ENCODE measurements at places on chromosomes 7 and 10. TPM values are rescaled to one million over a fixed set of nuclear protein-coding genes. Genes with fewer than 3 reads are reported as not detected.

DNA sequence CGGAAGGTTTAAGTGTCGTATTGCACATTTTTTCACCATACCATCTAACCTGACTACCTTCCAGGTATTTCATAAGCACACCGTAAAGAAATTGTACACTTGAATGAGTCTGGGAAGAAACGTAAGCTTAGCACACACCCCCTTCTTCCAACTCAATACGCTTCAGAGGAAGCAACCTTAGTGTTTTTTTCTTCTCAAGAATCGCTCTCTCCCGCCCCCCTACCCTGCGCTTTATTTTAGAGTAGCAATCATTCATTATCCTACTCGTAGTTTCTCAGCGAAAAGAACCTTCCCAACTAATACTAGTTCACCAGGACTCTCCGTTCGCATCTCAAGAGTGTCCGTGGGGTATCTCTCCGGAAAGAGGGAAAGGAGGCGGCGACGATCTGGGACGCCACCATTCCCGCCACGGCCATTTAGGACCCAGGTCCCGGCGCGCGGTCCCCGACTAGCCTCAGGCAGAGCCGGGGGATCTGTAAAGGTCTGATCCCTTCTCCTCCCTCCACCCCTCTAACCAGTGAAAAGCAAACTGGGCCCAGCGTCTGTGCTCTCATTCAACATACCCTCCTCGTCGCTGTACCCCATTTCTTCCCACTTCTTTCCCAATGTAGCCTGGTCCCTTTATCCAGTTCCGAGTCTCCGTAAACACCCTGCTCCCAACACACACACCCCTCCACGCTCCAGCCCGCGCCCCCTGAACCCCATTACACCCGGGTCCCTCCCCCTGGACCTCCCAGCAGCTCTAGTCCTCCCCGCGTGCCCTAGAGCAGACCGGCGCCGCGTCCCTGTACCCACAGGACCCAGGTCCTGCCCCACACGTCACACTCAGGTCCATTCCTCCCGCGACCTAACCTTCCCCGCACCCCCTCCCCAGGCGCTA is 16.0 kb downstream of the MYOZ1 start:
- H3K27ac ChIP-seq = peak overlapping the region; percentile 42
- H3K4me3 ChIP-seq = peak overlapping the region; percentile 80
- H3K36me3 ChIP-seq = no peaks in the 10 kb centered on the region
- H3K27me3 ChIP-seq = no peaks in the 10 kb centered on the region
- H3K4me1 ChIP-seq = peaks cover 11% of the 10 kb centered on the region

DNA sequence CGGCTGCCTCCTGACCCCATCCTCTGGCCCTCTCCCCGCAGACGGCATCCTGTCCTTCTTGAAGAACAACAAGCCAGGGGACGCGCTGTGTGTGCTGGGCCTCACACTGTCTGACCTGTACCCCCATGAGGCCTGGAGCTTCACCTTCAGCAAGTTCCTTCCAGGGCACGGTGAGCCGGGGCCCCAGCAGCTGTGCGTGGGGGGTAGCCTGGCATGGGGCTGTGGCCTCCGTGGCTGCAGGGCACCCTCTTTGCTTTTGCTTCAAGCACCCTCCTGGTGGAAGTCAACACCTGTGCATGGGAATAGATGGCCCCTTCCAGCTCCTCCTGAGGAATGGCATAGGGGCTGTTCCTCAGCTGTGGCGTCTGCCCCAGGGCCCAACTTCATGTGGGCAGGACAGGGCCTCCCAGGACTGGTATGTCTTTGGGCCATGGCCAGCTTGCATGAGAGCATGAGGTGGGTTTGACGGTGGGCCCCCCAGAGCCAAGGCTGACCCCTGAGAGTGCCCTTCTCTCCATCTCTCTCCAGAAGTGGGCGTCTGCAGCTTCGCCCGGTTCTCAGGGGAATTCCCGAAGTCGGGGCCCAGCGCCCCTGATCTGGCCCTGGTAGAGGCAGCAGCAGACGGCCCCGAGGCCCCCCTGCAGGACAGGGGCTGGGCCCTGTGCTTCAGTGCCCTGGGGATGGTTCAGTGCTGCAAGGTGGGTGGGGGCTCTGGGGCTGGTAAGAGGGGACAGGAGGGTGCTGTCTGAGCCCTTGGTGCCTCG is 20.7 kb downstream of the AMZ1 start:
- H3K27ac ChIP-seq = peak overlapping the region; percentile 95
- peaks cover 29% of the 10 kb centered on the region for H3K4me1 ChIP-seq
- H3K27me3 ChIP-seq = no peaks in the 10 kb centered on the region
- no peaks in the 10 kb centered on the region for H3K36me3 ChIP-seq
- no peak for DNase-seq

DNA sequence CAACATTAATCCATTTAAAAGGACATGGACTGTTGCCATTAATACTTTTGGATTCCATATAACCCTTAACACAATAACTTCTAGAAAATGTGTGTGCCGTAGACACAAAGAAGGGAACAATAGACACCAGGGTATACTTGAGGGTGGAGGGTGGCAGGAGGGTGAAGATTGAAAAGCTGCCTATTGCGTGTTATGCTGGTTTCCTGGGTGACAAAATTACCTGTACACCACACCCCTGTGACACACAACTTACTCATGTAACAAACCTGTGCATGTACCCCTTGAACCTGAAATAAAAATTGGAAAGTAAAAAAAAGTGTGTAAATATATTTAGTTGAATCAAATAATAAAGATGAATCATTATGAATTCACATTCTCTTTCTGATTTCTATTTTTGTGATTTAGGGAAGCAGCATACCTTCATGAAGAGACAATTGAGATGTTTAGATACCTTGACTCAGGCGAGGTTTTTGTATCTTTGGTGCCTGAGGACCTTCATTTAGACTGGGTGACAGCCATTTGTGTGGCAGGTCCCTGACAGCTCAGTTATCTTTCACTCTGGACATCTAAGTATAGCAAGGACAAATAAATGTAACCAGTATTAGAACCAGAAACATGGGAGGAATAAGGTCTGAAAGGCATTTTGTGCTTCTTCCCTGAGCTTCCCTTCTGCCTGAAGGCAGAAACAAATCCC is 28.7 kb downstream of the GIMAP8 start:
- H3K36me3 ChIP-seq = no peaks in the 10 kb centered on the region
- peaks cover 2% of the 10 kb centered on the region for H3K27me3 ChIP-seq
- no peak overlapping the region for H3K4me3 ChIP-seq

GRCh38 chr10:36147529-36147928 is 505.4 kb upstream of the FZD8 start:
- H3K36me3 ChIP-seq = no peaks in the 10 kb centered on the region
- no peaks in the 10 kb centered on the region for H3K4me1 ChIP-seq
- no peaks in the 10 kb centered on the region for H3K27me3 ChIP-seq
- no peak overlapping the region for H3K27ac ChIP-seq

DNA sequence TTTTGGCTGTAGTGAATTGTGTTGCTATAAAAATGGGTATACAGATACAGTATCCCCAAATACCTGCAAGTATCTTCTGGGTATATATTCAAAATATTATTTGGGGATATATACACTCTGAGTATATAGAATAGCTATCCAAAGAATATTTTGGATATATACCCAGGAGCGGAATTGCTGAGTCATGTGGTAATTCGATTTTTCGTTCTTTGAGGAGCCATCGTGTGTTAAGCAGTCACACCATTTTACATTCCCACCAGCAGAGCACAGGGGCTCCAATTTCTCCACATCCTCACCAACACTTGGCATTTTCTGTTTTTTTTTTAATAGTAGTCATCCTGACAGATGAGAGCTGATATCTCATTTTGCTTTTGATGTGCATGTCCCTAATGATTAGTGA is 61.9 kb downstream of the TEX36 start:
- H3K4me3 ChIP-seq = no peak overlapping the region
- no peak for DNase-seq
- H3K36me3 ChIP-seq = no peaks in the 10 kb centered on the region
- H3K27me3 ChIP-seq = peaks cover 4% of the 10 kb centered on the region
- H3K27ac ChIP-seq = no peak overlapping the region

DNA sequence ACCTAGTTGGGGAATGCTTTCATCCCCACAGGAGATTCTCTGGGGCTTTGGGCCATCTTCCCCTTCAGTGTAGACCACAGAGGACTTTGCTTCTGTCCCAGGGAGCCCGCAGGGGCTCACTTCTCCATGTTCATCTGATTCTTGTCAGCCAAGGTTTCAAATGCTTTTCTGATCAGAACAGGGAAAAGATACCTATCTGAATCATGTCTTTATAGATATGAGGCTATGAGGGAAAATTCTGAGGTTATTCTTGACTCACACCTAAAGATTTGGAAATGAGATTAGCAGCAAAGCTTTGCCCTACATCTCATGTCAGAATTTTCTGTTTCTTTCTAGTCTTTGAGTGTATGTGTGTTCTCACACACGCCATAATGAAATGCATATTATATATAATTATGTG is 53.3 kb downstream of the FIGNL1 start:
- H3K4me1 ChIP-seq = peaks cover 76% of the 10 kb centered on the region
- no peaks in the 10 kb centered on the region for H3K27me3 ChIP-seq
- peak overlapping the region; percentile 86 for H3K27ac ChIP-seq
- H3K4me3 ChIP-seq = peak overlapping the region; percentile 8
- peaks cover 6% of the 10 kb centered on the region for H3K36me3 ChIP-seq
- DNase-seq = peak; percentile 34

DNA sequence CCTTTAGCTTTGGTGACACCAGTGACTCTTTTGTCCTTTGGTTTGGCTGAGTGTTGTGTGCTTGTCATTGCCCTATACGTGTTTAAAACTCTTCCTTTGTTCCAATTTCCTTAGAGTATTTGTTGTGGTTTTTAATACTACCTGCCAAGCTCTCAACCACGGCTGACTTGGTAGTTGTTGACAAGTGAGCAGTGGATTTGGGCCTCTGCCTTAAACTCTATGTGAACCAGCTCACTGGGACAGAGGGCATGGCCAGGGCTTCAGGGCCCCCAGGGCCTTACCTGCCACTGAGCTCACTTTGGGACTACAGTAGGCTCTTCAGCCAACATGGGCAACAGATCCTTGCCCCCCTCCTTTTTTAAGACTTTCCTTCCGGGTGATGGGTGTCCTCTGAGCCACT is 9.6 kb upstream of the DMBT1 start:
- H3K27ac ChIP-seq = no peak overlapping the region
- H3K27me3 ChIP-seq = no peaks in the 10 kb centered on the region
- no peaks in the 10 kb centered on the region for H3K4me1 ChIP-seq
- no peaks in the 10 kb centered on the region for H3K36me3 ChIP-seq
- no peak for DNase-seq
- no peak overlapping the region for H3K4me3 ChIP-seq

DNA sequence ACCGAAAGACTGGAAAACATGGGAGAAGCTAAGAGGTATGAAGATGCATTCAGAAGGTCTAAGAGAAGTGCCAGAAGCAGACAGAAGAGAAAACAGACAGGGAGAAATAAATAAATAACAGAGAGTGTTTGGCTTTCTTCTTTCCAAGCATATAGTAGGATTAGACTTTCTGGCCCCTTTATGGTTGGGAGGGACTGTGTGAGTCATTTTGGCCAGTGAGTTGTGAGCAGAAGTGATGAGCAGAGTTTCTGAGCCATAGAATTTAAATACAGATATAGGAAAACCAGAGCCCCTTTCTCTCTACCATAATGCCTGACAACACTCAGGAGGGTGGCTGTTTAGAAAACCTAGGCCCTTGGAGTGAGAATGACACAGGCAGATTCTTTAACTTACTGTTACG is 171.0 kb downstream of the PPP1R17 start:
- H3K27ac ChIP-seq = no peak overlapping the region
- H3K4me3 ChIP-seq = no peak overlapping the region
- H3K4me1 ChIP-seq = no peaks in the 10 kb centered on the region

DNA sequence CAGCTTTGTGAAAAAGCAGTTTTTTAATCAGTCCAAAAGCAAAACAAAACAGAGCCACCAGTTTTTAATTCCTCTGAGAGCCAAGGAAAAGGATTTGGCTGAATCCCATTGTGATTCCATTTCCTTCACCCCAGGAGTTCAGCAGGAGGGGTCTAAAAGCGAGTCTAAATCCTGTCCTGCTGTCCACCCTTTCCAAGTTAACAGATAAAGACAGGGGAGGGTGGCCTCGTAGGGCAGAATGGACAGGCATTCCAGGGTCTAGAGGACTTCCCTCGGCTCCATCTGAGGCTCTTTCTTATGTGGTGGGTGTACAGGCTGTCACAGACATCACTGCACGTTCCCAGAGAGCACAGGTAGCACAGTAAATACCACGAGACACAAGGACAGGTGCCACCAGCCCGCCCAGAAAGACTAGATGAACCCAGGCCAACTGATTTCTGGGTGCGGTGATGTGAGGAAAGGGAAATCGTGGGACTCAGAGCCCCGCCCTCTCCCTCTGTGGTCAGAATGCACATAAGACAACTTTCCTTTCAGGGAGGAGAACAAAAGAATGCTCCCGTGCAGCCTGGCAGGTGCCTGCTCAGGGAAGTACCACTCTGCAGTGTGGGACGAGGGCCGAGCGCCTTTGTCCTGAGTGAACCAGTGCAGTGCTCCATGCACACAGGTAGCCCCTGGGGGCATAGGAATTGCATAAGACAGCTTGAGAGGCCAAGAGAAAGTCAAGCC is 119.7 kb downstream of the ABLIM1 start:
- H3K4me3 ChIP-seq = no peak overlapping the region
- peak overlapping the region; percentile 30 for H3K27ac ChIP-seq
- H3K36me3 ChIP-seq = no peaks in the 10 kb centered on the region
- DNase-seq = peak; percentile 42
- peaks cover 46% of the 10 kb centered on the region for H3K4me1 ChIP-seq
- H3K27me3 ChIP-seq = no peaks in the 10 kb centered on the region

DNA sequence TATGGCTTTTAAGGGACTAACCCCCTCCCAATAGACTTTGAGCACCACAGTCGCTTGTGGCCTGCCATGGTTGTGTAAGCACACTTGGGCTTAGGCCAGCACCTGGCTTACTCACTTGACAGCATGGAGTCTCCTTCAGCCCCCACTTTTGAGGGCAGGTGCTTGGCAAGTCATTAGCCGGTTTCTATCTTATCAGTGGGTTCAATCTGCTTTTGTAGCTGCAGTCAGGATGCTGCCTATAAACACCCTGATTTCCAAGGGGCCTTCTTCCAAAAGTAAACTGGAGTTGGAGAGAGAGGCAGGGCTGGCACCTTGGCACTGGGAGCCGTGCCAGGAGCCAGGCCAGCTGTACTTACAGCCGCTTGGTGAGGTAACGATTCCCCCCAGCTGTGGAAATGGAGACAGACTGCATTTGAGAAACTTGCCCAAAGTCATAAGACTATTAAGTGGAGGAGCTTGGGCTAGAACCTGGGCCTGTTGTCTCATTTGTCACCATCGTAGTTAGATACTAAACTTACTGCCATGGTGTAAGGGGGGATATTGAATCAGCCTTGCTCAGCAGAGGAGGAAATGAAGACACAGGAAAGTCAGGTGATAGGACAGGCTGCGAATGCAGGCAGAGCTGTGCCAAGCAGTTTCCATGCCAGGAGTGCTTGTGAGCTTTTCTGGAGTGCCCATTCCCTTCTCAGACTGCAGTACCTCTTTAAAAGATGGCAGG is 92.2 kb upstream of the EFCAB10 start:
- peaks cover 2% of the 10 kb centered on the region for H3K36me3 ChIP-seq
- H3K4me1 ChIP-seq = peaks cover 38% of the 10 kb centered on the region
- H3K4me3 ChIP-seq = no peak overlapping the region
- peak overlapping the region; percentile 10 for H3K27ac ChIP-seq
- no peaks in the 10 kb centered on the region for H3K27me3 ChIP-seq
- no peak for DNase-seq

GRCh38 chr7:94344826-94345225 is 49.9 kb upstream of the COL1A2 start:
- H3K4me1 ChIP-seq = no peaks in the 10 kb centered on the region
- no peak for DNase-seq

ERVW-1 gene
- not detected for total RNA-seq

FAM20C gene
- 0.54 TPM for total RNA-seq

CALHM1 gene
- total RNA-seq = 0.41 TPM

ADRB1 gene
- total RNA-seq = not detected

PSD gene
- total RNA-seq = 1.6 TPM

All from B cell (primary cell).